ENCODE measurements at places on chromosomes 3 and 15.

DNA sequence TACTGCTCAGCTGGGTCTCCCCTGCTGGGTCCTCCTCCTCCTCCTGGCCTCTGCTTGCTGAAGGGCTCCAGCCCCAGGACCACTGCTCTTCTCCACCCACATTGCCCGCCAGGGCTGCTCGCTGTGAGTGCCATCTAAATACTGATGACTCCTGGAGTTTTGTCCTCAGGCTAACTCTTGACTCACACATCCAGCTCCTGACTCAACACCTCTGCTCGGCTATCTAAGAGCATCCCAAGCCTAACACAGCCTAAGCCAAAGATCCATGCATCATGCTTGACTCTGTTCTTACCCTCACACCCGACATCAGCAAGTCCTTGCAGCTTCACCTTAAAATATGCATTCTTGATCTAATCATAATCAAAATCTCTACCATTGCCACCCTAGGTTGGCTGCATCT, 260.2 kb downstream of the KLF13 start:
- DNase-seq = no peak

GRCh38 chr15:25368850-25369249, 70.0 kb downstream of the UBE3A start:
- no peak for DNase-seq

- no peak for DNase-seq
Measured at GRCh38 chr15:78006567-78007205, 70.8 kb downstream of the TBC1D2B start.

GRCh38 chr3:55891106-55891505, 404.0 kb upstream of the WNT5A start:
- no peak for DNase-seq

- no peak for DNase-seq
Measured at GRCh38 chr3:159887168-159887567, 101.5 kb upstream of the IL12A start.

DNA sequence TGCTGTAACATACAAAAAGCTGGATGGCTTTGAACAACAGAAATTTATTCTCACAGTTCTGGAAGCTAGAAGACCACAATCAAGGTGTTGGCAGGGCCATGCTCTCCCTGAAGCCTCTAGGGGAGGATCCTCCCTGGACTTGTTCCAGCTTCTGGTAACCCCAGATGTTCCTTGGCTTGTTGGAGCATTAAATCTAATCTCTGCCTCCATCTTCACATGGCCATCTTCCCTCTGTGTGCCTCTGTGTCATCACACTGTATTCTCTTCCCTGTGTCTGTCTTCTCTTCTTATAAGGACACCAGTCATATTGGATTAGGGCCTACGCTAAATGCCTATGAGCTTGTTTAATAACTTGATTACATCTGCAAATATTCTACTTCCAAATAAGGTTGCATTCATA, 109.5 kb downstream of the STAG1 start:
- no peak for DNase-seq

- no peak for DNase-seq
Measured at GRCh38 chr3:49869525-49870126, at the start of gene CAMKV. TSS of gene CAMKV (minus strand) at chr3:49869906. CDS start at chr3:49862388, 7,518 bp downstream.

DNA sequence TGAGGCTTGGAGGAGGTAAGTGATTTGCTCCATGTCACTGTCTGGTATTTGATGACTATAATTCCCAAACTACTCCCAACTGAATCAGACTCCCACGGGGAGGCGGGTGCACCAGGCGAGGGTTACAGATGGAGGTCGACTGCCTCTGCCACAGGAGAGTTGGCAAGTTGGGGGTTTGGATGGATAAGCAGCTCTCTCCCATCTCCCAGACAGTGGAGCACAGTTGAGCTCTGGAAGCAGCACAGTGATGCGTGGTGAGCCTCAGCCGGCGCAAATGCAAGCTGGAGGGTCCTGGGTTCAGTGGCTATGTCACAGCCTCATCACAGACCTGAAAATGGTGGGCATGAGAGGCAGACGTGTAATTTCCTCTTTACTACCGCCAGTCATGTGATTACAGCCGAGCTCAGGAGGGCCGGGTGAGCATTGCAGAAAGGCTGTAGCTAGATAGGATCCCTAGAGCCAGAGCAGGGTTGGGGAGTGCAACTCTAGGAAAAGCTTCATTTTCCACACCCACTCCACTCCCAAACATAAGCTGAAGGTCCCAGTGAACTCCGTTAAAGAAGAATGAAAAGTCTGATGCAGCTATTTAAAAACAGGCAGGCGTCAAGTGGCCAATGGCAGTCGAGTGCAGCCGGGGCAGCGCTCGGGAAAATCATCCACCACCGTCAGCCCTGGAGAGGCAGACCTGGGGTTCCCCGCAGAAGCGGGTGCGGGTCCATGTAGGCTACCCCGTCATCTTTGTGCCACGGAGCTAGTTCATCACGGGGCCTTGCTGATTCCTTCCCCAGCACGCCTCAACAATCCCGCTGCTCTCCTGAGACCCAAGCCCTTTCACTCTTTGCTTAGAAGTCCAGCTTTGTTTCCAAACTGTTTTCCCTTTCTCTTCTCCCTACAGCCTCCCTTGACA, 33.3 kb upstream of the VPS8 start:
- no peak for DNase-seq

DNA sequence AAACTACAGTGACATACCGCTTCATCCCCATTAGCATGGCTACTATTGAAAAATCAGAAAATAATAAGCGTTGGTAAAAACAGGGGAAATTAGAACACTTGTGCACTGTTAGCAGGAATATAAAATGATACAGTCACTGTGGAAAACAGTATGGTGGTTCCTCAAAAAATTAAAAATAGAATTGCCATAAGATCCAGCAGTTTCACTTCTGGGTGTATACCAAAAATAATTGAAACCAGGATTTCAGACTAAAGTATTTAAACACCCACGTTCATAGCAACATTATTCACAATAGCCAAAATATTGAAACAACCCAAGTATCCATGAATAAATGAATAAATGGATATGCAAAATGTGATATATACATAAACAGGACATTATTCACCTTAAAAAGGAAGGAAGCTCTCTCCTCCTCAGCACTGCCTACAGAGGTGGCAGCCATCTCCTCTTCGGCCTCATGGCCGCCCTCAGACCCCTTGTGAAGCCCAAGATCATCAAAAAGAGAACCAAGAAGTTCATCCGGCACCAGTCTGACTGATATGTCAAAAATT, 34.1 kb downstream of the NGLY1 start:
- DNase-seq = no peak

GRCh38 chr15:63506537-63507035, 2.2 kb downstream of the USP3 start:
- no peak for DNase-seq

GRCh38 chr3:39110041-39110639, 2.7 kb downstream of the TTC21A start:
- no peak for DNase-seq

GRCh38 chr3:156811089-156811862, 14.9 kb upstream of the LEKR1 start:
- no peak for DNase-seq

GRCh38 chr3:44632193-44632592, 7.4 kb downstream of the ZNF197 start:
- no peak for DNase-seq

DNA sequence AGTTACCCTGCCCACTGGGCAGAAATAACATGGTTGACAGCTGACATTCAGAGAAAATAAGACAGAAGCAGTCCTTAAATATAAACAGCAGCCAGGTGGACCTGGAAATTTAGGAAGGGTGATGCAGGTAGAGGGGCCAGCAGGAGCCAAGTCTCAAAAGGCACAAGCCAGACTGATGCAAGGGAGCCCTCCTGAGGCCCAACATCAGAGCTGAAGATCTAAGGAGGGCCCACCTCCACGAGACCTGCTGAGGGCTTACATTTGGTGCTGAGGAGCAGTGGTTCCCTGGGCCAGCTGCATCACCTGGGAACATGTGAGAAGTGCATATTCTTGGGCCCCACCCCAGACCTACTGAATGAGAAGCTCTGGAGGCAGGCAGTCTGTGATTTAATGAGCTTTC, 105.5 kb upstream of the TRIM42 start:
- DNase-seq = no peak

DNA sequence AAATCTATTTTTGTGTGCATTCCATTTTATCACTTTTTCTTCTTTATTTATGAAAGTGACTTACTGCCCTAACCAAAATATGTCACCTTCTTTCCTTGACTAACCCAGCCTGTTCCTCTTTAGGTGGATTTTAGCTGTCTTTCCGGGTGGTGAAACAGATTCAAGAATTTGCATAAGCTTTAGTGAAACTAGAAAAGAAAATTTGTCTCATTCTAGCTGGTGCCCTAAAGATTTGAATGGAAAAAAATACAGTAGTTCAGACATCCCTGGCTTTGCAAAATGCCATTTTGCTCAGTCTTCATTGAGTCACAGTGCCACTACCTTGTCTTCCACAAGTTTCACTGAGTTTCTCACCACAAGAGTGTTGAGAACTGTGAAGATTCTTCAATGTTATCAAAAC, 28.2 kb upstream of the CCDC50 start:
- DNase-seq = no peak

GRCh38 chr3:58661836-58662420, 4.6 kb downstream of the FAM3D start:
- no peak for DNase-seq

- no peak for DNase-seq
Measured at GRCh38 chr15:96327155-96327741, 3.3 kb upstream of the NR2F2 start.

- no peak for DNase-seq
Measured at GRCh38 chr3:133211449-133211848, 173.3 kb downstream of the TMEM108 start.

DNA sequence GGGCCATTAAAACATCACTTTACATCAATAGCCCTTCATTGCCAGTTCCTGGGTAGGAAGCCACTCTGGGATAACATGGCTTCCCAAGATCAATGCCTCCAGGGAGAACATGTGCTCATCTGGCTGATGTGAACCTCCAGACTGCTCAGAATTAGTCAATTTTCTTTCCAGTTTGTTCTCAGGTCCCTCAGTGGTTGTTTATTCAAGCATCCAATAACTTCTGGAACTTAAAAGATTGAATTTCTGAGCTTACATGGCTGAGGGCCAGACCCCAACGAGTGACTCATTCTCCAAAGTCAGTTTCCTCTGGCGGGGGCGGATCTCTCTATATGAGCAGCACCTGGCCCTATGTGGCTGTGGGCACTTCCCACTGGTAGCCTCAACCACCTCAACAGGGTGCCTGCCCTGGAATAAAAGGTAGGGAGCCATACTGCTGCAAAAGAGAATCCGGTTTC, 34.0 kb downstream of the LYZL4 start:
- DNase-seq = no peak

- no peak for DNase-seq
Measured at GRCh38 chr15:51837792-51838251, 8.4 kb downstream of the TMOD3 start.

DNA sequence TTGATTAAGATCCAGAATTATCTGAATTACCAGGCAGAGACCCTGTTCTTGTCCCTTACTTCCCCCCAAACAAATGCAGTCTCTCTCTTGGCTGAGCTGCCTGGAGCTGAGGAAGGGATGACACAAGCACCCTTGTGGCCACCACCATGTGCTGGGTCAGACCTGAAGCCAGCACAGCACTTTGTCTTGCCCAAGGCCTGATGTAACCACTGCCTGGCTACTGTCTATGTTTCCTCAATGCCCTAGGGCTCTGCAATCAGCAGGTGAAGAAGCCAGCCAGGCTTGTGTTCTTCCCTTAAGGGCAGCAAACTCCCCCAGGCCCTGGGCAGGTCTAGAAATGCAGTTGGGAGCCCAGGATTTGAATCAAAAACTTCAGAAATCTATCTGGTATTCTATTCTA, 15.8 kb upstream of the CASR start:
- no peak for DNase-seq

- DNase-seq = no peak
Measured at GRCh38 chr15:71044006-71044405, 71.3 kb upstream of the THSD4 start.

DNA sequence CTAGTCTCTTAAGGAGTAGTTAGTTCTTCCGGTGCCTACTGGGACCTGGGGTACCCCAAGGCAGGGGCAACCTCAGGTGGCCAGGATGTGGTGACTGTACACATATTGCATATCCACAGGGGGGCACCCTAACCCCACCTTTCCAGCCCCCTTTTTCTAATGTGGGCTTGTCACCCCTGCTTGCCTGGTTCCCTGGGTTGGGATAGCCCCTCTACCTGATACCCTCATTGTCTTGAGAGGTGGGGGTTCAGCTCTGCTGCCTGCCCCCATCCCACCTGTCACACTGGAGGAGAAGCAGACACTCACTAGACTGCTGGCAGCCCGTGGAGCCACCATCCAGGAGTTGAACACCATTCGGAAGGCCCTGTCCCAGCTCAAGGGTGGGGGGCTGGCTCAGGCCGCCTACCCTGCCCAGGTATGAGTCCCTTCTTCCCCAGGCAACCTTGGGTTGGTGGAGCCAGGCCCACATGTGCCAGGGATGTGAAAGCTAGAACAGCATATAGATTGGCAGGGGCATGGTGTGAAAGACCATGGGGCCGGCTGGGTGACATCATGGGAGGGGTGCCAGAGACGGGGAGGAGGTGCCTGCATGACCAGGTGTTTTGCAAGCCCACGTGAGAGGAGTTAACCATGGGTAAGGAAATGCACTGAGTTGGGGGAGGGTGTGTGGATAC, 4.0 kb downstream of the GLYCTK start:
- peak; percentile 11 for DNase-seq

GRCh38 chr15:25971053-25971452, 107.9 kb upstream of the ATP10A start:
- DNase-seq = no peak

GRCh38 chr15:70643106-70643782, 120.1 kb downstream of the UACA start:
- DNase-seq = no peak

All from NK-92 treated with Interleukin-12 subunit alpha and Interleukin-12 subunit beta, amount 100 ng/mL, for 24 hours (cell line).